Esophagus squamous epithelium (tissue), 5 donors: ENCODE measurements at places on chromosomes 6 and 20.

- no peak for DNase-seq
Measured at GRCh38 chr20:6818033-6818808, 50.7 kb downstream of the BMP2 start.

GRCh38 chr6:119314885-119315272, 34.7 kb downstream of the MAN1A1 start:
- DNase-seq: no peak

DNA sequence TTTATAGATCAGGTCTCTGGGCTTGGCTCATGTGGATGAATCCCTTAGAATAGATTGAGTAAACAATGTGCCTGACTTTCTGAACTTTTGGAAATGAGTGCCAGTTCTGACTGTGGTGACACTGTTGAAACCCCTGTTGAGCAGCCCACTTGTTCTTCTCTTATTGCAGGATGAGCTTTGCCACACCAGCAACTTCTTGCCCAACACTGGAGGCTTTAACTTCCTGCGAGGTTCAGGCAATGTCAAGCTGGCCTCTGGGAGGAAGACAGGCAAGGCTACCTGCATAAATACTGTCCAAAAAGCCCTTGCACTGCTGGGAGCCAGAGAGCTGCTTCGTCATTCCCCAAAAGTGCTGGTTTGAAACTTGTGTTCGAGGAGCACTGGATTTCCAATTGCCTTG, 32.8 kb upstream of the SMIM8 start:
- DNase-seq: no peak

GRCh38 chr20:1418350-1418749, 25.5 kb upstream of the FKBP1A start:
- no peak for DNase-seq

DNA sequence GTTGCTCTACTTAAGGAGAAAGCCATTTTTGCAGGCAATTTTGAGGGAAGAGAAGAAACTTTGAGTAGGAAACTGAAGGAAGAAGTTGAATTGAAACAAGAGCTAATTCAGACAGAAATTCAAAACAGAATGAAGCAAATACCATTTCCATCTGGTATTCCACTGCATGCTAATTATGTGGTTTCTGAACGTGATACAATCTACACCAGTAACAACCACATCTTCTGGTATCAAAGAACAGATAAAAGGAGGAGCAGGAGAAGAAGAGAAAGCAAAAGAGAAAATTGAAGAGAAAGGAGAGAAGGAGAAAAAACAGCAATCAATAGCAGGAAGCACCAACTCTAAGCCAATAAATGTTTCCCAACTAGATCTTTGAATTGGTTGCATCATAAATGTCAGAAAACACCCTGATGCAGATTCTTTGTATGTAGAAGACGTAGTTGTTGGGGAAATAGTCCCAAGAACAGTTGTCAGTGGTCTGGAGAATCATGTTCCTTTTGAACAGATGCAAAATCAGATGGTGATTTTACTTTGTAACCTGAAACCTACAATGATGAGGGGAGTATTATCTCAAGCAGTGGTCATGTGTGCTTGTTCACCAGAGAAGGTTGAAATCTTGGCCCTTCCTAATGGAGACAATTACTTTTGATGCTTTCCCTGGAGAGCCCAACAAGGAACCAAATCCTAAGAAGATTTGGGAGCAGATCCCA, 132.4 kb downstream of the MACROD2 start:
- no peak for DNase-seq

- no peak for DNase-seq
Measured at GRCh38 chr6:41325446-41326066, 9.9 kb upstream of the NCR2 start.

GRCh38 chr20:34871966-34872621, 562 bp downstream of the GGT7 start:
- DNase-seq: no peak

- no peak for DNase-seq
Measured at GRCh38 chr20:5002077-5002413, 735 bp upstream of the SLC23A2 start.

- DNase-seq: no peak
Measured at GRCh38 chr20:37383229-37383989, 37.5 kb downstream of the SRC start.

DNA sequence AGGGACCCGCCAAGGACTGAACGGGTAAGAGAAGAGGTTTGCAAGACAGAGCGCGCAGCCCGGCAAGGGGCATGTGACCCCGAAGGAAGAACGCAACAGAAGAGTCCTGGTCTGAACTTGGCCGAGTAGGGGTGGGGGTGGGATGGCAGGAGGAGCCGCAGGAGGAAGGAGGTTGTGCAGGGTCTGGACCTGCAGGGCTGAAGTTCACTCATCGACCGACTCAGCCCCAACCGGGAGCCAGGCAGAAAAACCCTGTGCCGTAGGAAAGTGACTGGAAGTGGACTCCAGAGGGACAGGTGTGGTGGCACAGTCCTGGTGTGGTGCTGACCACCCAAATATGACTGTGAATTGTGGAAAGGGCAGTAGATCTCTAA, 15.2 kb downstream of the ADISSP start:
- DNase-seq: no peak

- no peak for DNase-seq
Measured at GRCh38 chr20:40956542-40957264, 71.9 kb upstream of the TOP1 start.

DNA sequence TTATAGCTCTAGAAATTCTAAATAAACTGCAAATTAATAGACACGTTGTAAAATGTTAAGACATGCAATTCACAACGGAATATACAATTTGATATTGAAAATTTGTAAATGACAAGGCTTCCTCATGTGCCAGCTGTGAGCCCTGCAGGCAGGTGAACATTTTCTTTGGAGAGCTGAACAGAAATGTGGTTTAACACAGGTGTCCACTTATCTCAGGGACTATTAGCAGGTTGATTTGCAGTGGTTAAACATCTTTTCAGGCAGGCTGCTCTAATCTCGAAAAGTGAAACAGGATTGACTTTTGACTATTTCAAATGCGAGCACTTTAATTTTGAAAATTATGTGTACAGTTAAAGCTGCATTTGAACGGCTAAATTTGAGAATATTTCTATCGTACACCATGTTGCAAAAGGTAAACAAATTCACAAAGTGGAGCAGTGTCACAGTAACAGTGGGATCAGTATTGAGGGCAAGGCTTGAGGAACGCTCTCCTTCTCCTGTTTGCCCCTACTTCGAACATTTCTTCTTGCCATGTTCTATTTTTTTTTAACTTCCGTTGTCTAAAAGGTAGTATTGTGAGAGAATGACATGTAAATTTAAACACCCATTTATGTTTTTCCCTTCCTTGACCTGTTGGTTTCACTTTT, 210.8 kb downstream of the CDKAL1 start:
- DNase-seq: no peak

GRCh38 chr20:3706774-3707507, 5.5 kb downstream of the SIGLEC1 start:
- no peak for DNase-seq

- DNase-seq: no peak
Measured at GRCh38 chr6:5217356-5217755, 43.4 kb downstream of the LYRM4 start.

DNA sequence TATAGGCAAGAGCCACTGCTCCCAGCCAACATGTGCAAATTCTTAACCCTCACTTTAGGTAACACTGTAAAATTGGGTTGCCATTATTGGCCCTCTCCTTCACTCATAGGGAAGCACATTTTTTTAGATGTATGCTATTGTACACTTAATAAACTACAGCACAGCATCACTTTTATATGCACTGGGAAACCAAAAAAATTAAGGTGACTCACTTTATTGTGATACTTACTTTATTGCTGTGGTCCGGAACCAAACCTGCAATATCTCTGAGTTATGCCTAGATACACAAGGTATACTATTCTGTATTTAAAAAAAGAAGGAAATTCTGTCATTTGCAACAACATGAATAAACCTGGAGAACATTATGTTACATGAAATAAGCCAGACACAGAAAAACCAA, 40.5 kb downstream of the IPCEF1 start:
- DNase-seq: no peak

DNA sequence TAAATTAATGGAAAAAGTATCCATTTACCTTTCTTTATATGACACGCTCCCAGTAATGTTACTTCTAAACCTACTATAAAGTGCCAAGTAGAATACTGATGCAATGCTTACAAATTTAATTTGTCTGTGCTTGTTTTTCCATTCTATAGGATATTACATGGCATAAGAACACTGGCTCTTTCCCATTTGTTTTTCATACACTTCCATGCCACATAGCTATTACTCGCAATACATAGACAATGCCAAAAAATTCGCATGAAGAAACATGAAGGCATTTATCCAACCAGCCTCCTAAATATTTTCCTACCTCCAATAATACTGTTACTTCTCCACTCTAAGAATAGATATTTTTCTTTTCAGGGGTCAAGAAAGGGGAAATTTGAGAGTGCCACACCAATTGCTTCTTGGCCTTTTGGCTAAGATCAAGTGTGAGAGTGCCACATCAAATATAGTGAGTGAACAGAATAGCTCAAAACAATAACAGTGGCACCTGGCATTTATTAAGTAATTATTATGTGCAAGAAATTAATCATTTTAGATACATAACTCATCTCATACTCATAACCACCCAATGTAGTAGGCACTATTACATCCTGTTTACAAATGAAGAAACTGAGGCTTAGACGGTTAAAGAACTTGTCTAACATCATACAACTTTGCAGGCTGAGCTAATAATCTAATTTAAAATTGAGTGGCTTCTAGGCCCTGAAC, 845 bp upstream of the DST start:
- no peak for DNase-seq

- no peak for DNase-seq
Measured at GRCh38 chr6:154379585-154379984, 23.0 kb upstream of the IPCEF1 start.

DNA sequence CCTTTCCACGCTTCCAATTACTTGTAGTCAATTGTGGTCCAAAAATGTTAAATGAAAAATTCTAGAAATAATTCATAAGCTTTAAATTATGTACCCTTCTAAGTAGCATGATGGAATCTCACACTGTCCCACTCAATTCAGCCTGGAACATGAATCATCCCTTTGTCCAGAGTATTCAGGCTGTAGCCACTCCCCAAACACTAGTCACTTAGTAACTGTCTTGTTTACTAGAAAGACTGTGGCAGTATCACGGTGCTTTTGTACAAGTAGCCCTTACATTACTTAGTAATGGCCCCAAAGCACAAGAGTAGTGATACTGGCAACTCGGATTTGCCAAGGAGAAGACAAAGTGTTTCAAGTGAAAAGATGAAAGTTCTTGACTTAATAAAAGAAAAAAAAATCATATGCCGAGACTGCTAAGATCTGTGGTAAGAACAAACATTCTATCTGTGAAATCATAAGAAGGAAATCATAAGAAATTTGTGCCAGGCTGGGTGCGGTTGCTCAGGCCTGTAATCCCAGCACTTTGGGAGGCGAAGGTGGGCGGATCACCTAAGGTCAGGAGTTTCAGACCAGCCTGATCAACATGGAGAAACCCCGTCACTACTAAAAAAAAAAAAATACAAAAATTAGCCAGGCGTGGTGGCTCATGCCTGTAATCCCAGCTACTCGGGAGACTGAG, 168.5 kb upstream of the SIM1 start:
- no peak for DNase-seq

DNA sequence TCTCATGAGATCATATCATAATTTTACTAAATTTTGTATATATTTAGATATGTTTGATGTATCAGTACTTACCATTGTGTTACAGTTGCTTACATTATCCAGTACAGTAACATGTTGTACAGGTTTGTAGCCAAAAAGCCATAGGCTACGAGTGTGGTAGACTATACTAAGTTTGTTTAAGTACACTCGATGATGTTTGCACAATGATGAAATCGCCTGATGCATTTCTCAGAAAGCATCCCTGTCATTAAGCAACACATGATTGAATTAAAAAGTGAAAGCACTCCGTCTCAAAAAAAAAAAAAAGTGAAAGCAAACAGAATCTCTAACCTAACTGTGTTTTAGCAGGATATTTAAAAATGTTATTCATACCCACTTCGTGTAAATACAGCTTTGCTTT, 104.9 kb upstream of the TFAP2D start:
- DNase-seq: no peak
